ENCODE measurements at places on chromosomes 12 and 14.

DNA sequence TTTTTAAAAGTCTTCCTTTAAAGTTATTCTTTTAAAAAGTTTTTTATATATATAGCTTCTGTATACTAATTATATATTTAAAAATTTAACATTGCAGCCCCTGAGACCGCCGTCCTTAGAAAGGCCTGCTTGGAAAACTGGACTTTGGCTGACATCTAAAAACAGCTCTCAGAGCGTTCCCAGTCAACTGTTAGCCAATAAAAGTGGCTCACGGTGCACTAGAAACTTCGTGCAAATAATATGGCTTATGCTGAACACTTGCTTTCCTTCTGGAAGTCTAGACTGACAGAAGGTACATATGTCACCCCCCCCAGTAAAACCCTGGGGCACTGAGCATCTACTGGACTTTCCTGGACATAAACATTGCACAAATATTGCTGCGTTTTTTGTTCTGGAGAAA lies 115.0 kb downstream of the KIF21A start:
- no peak for ATAC-seq

DNA sequence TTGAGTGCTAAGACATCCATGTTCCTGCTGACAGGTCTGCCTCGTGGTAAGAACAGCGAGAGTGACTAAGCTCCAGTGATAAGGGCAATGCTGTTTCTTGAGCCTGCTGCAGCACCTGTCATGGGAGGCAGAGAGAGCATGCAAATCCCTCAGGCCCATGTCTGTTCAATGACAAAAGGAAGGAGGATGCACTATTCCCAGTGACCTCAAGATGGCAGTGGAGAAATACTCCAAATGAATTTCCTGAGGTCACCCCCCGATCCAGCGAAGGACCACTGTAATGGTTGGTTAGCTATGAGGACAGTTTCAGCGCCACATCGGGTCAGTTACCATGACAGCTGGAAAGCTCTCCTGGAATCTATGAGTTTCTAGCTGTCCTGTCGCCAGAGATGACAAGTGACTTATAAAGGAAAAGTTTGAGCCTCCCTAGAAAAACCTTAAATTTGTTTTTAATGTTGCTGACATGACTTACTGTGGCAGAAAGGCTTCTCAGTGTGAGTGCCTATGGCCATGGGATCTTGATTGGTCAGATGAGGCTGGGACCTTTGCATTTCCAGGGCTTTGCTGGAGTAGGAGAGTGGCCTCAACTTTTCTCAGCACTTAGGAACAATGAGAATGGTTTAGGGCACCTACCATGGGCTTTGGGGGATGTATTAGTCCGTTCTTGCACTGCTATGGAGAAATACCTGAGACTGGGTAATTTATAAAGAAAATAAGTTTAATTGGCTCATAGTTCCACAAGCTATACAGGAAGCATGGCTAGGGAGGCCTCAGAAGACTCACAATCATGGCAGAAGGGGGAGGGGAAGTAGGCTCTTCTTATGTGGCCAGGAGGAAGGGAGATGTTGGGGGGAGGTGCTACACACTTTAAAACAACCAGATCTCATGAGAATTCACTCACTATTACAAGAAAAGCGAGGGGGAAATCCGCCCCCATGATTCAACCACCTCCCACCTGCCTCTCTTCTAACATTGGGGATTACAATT lies 88.0 kb upstream of the TMEM260 start:
- ATAC-seq: peak; percentile 66

DNA sequence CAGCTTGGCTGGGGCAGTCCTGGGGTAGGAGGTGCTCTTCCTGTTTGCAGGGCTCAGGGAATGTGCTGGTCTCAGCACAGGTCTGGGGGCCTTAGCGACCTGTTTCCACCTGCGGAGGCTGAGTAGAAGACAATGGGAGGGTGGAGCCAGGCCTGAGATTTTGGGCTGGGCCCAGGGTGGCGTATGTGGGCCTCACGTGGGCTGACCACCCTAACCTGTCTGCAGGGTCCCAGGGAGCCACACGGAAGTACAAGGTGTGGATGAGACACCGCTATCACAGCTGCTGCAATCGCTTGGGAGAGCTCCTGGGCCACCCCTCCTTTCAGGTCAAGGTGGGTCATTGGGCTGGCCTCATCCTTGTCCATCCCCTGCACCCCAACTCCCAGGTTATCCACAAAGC lies 1.1 kb downstream of the NOC4L start:
- ATAC-seq: no peak

- ATAC-seq: no peak
Measured at GRCh38 chr12:79886917-79887519, 47.9 kb downstream of the PPP1R12A start.

- ATAC-seq: no peak
Measured at GRCh38 chr12:100833282-100833681, 38.7 kb downstream of the ANO4 start.

Measured in stimulated activated memory B cell treated with anti-CD40 and anti-IgM and Interleukin-4, amounts not matched to agents 10 μg/mL and 1 μg/mL and 100 μg/mL, for 72 hours (primary cell).